ENCODE measurements at places on chromosomes 11 and 22.

- no peak for DNase-seq
Measured at GRCh38 chr11:26851696-26852095, 129.8 kb upstream of the SLC5A12 start.

- DNase-seq: no peak
Measured at GRCh38 chr11:16825968-16826367, 87.5 kb downstream of the C11orf58 start.

DNA sequence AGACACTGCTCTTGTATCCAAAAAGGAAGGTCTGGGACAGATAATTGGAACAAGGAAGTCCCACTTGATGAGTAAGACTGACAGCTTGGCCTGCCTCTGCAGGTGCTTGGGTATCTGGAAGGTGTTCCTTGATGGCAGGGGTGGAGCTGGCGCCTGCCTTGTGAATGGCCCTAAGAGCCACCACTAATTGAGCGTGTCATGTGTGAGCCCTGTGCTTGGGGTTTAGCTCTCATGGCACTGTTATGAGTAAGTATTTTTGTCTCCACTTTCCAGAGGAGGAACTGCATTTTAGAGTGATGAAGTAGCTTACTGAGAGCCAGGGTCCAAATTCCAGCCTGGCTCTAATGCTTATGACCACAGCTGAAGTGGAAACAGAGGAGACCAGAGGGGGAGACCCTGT, 71.2 kb upstream of the NECTIN1 start:
- DNase-seq: no peak

DNA sequence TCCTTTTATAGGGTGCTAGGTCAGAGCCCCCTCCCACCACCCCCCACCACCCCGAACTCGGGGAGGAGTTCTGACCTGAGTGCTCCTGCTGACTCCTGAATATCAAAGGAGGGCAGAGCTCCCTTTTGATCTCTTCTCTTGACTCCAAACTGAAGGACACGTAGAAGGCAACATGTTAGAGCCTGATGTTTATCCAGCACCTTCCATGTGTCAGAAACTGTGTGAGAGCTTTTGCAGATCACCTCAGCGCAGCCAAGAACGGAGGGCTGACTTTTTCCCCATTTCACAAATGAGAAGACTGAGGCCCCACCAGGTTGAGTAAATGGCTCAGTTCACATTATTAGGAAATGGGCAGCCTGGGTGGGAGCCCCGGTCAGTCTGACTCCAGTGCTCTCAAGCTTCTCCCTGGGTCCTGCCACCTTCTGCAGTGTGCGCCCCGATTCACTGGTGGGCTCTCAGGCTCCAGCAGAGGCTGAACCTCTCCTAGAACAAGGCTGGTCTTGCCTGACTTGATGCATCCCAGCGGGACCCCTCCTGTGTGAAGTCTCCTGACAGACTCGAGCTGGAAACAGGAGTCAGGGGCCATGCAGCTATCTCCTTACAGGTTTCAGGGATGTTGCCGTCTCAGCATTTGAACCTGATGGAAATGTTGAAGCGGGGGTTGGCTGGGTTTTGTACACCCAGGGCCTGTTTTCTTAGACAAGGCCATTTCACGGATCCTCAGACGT, 98.5 kb downstream of the TSPAN18 start:
- no peak for DNase-seq

DNA sequence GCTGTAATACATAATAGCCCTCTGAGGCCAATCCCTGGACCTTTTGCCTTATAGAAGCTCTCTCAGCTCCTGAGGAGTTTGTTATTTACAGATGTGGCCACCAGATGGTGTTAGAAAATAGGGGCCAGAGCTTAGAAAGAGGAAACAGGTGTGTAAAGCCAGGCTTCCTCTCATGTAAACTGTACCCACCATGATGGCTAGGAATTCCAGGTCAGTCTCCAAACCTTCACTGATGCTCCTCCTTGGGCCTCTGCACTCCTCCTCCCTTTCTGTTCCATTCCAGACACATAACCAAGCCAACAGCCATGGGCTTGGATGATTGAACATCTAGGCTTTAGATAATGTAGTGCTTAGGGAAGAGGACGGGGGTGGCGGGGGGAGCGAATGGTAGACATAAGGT, 39.7 kb downstream of the USP35 start:
- DNase-seq: no peak
